H1 (cell line): ENCODE measurements at places on chromosomes 1 and 21. TPM values are rescaled to one million over a fixed set of nuclear protein-coding genes. Genes with fewer than 3 reads are reported as not detected.
A peak's percentile ranks its signal among the peaks of the same experiment; 100 is the strongest.

AGT gene
- total RNA-seq = not detected in 2 replicates

KIRREL1 gene
- total RNA-seq = 39.0 and 41.8 TPM in 2 replicates

TRNP1 gene
- total RNA-seq = 51.6 and 51.7 TPM in 2 replicates

HSPB7 gene
- total RNA-seq = not detected in 2 replicates

CLIC6 gene
- total RNA-seq = 1.3 and 1.6 TPM in 2 replicates

HAO2 gene
- not detected in 2 replicates for total RNA-seq

AGL gene
- 19.2 and 19.3 TPM in 2 replicates for total RNA-seq

TEDDM1 gene
- not detected in 2 replicates for total RNA-seq

VWA5B1 gene
- total RNA-seq = 0.78 and 2.3 TPM in 2 replicates

DNA sequence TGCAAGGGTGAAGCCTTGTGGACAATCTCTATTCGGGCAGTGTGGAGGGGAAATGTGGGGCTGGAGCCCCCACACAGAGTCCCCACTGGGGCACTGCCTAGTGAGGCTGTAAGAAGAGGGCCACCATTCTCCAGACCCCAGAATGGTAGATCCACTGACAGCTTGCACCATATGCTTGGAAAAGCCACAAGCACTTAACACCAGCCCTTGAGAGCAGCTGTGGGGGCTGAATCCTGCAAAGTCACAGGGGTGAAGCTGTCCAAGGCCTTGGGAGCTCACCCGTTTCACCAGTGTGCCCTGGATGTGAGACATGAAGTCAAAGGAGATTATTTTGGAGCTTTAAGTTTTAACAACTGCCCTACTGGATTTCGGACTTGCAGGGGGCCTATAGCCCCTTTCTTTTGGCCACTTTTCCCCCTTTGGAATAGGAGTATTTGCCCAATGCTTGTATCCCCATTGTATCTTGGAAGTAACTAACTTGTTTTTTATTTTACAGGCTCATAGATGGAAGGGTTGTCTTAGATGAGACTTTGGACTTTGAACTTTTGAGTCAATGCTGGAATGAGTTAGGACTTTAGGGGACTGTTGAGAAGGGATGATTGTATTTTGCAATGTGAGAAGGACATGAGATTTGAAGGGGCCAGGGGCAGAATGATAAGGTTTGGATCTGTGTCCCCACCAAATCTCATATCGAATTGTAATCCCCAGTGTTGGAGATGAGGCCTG is 16.3 kb upstream of the COL6A1 start:
- H3K27me3 ChIP-seq = no peaks in the 10 kb centered on the region
- no peaks in the 10 kb centered on the region for H3K4me1 ChIP-seq
- H3K4me3 ChIP-seq = no peak overlapping the region
- no peak overlapping the region for H3K27ac ChIP-seq

DNA sequence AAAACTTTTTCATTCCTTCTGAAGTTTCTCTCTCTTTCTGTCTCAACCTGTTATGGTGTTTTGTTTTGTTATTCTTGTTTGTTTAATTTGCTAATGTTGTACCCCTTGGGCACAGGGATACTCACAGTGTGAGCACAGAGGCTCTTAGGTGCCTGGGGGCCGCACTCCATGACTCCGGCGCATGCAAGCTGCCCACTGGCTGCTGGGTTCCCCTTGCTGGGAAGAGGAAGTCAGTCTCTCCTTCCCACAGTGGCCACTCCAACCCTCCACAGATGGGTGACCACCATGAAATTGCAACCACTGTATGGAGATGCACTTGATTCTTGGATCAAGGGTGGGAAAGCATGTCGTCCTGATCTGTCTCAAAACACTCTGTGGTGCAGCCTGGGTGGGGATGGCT is 4.6 kb upstream of the CD1A start:
- H3K27me3 ChIP-seq = no peaks in the 10 kb centered on the region
- H3K4me3 ChIP-seq = no peak overlapping the region
- no peaks in the 10 kb centered on the region for H3K36me3 ChIP-seq
- DNase-seq = no peak

GRCh38 chr1:223714849-223715603 is 2.7 kb downstream of the CAPN2 start:
- peaks cover 26% of the 10 kb centered on the region for H3K4me1 ChIP-seq
- peaks cover 56% of the 10 kb centered on the region for H3K27me3 ChIP-seq
- no peak overlapping the region for H3K4me3 ChIP-seq
- H3K36me3 ChIP-seq = no peaks in the 10 kb centered on the region
- no peak for DNase-seq

- no peaks in the 10 kb centered on the region for H3K36me3 ChIP-seq
- H3K4me1 ChIP-seq = no peaks in the 10 kb centered on the region
- H3K4me3 ChIP-seq = no peak overlapping the region
- no peaks in the 10 kb centered on the region for H3K27me3 ChIP-seq
- no peak for DNase-seq
These were observed 586.5 kb downstream of the NEGR1 start for GRCh38 chr1:71695821-71696220.

DNA sequence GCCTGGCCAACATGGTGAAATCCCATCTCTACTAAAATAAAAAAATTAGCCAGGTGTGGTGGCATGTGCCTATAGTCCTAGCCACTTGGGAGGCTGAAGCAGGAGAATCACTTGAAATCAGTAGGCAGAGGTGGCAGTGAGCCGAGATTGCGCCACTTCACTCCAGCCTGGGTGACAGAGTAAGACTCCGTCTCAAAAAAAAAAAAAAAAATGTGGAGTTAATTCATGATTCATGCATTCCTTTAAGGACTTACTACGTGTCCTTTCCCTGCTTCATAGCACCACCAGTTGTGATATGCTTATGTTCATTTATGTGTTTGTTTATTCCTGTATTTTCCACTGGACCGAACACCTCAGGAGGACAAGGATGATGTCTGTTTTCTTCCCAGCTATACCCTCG is 12.7 kb upstream of the PRELP start:
- no peak for DNase-seq
- peaks cover 10% of the 10 kb centered on the region; the same call in 1 of the 2 replicates for H3K4me1 ChIP-seq
- H3K27me3 ChIP-seq = no peaks in the 10 kb centered on the region
- no peak overlapping the region for H3K4me3 ChIP-seq
- H3K36me3 ChIP-seq = no peaks in the 10 kb centered on the region
- no peak overlapping the region for H3K27ac ChIP-seq

DNA sequence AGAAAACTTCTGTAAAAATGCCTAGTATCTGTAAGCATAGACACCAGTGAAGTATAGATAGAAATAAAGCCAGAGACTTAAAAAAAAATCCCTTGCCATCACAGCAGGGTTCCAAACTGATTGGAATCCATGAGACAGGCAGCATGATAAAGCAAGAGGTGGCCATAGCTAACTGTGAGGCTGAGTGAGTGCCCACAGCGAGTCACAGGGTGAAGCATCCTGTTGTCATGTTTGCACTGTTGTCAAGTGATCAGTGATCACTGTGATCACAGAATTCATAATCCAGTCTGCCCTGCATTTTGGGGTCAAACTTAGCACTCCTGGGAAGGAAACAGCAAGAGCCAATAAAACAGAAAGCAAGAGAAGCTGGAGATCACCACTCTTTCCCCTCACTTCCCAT is 33.3 kb downstream of the LRRC8B start:
- H3K27ac ChIP-seq = no peak overlapping the region
- peaks cover 3% of the 10 kb centered on the region; the same call in 1 of the 2 replicates for H3K4me1 ChIP-seq
- no peaks in the 10 kb centered on the region for H3K27me3 ChIP-seq
- H3K4me3 ChIP-seq = no peak overlapping the region
- H3K36me3 ChIP-seq = no peaks in the 10 kb centered on the region

DNA sequence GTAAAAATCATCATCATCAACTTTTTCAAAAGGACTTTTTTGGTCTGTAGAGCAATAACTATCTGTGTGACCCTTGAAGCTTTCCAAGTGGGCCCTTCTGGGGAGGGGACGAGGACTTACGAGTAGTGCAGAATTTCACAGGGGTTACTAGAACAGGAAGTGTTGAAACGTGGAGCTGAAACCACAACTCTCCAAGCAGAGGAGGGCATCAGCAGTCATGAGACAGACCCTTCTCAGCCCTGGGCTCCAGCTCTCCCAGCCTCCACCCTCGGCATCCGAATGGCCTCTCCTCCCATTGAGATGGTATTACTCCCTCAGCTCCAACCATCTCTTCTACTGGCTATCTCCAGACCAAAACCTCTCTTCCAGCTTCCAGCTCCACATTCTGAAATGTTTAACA is 3.6 kb downstream of the FAM89A start:
- peaks cover 3% of the 10 kb centered on the region for H3K4me1 ChIP-seq
- no peaks in the 10 kb centered on the region for H3K36me3 ChIP-seq
- no peak for DNase-seq
- H3K27me3 ChIP-seq = peaks cover 46% of the 10 kb centered on the region
- H3K27ac ChIP-seq = no peak overlapping the region

DNA sequence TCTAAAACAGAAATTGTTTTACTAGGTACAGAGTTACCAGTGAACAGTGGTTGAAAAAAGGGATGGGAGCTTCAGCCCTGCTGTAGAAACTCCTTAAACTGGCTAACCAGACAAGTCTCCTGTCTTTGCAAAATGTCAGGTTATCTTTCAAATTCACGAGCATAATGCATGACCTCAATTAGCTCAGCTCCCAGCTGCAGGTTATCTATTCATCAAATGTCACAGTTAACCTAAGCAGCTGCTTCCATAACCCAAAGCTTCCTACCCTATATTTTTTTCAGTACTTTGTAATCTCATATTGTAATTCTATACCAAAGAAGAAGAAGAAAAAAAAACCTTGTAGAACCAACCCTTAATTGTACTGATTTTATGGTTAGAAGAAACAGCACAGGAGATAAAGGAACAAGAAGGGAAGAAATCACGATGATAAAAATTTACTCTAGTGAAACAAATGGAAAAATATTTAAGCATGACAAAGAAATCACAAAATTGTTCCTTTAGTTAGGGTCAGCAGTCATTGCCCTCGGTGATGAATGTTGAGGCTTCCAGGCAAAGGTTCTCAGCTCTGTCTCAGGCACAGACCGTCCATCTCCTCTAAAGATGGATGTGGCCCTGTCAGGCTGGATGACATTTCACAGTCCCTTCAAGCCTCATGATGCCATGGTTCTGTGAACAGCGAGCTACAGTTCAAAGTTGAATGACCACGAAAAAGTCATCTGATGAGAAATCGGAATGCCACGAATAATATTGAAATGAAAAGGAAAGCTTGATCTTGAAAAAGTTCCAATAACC is 95.9 kb downstream of the PLD5 start:
- H3K4me3 ChIP-seq = no peak overlapping the region
- no peaks in the 10 kb centered on the region for H3K27me3 ChIP-seq
- no peak overlapping the region for H3K27ac ChIP-seq
- no peaks in the 10 kb centered on the region for H3K4me1 ChIP-seq

- peak overlapping the region; percentile 38 for H3K4me3 ChIP-seq
- no peaks in the 10 kb centered on the region; the same call in 1 of the 2 replicates for H3K4me1 ChIP-seq
- no peak overlapping the region for H3K27ac ChIP-seq
- peaks cover 23% of the 10 kb centered on the region for H3K27me3 ChIP-seq
These were observed 403.7 kb downstream of the SIPA1L2 start for GRCh38 chr1:232226197-232226712.

DNA sequence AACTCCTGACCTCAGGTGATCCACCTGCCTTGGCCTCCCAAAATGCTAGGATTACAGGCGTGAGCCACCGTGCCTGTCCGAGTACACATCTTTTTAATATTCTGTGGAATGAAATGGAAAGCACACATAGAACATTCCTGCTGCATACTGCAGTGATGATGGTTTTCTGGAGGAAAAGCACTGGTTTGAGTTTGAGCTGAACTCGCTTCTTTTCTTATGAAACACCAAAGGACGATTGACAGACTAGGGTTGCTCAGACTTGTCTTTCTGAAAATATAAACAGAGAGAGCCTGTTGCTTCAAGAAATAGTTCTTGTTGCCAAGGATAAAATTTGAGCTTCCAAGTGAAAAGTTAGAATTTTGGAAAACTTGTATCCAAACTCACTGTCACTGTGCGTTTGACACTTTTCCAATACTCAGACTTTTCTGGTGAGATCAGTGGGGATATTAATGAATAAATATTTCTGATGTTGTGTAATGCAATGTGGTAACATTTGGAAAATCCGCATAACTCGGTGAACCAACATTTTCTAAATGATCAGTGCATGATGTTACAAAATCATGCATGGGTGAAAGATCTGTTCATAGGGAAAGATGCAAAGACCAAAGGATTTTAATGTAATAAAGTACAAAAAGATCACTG is 15.0 kb upstream of the ERMAP start:
- H3K27me3 ChIP-seq = no peaks in the 10 kb centered on the region
- no peak overlapping the region for H3K4me3 ChIP-seq

GRCh38 chr1:211579440-211580302 is 710 bp upstream of the SLC30A1 start:
- H3K27ac ChIP-seq = no peak overlapping the region
- peak; percentile 21 for DNase-seq
- no peaks in the 10 kb centered on the region for H3K27me3 ChIP-seq
- no peaks in the 10 kb centered on the region for H3K36me3 ChIP-seq

DNA sequence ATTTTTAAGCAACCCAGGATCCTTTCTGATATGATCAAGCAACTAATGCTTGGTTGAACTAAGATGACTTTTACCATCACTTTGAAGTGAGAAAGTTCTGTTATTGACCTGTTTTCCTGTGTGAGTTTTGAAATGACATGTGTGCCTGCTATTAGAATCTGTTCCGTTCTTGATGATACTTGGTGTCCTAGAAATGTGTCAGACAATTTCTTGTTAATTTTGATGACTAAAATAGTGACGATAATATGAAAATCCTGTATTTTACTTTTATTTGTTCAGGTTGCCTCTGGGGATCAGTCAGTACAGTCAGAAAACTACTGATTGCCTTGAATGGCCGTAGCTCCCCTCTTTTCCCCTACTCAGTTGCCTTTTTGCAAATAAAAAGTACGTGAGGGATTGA is 228.0 kb downstream of the RYR2 start:
- DNase-seq = no peak
- H3K4me3 ChIP-seq = no peak overlapping the region
- H3K27me3 ChIP-seq = no peaks in the 10 kb centered on the region
- H3K36me3 ChIP-seq = no peaks in the 10 kb centered on the region
- no peak overlapping the region for H3K27ac ChIP-seq

DNA sequence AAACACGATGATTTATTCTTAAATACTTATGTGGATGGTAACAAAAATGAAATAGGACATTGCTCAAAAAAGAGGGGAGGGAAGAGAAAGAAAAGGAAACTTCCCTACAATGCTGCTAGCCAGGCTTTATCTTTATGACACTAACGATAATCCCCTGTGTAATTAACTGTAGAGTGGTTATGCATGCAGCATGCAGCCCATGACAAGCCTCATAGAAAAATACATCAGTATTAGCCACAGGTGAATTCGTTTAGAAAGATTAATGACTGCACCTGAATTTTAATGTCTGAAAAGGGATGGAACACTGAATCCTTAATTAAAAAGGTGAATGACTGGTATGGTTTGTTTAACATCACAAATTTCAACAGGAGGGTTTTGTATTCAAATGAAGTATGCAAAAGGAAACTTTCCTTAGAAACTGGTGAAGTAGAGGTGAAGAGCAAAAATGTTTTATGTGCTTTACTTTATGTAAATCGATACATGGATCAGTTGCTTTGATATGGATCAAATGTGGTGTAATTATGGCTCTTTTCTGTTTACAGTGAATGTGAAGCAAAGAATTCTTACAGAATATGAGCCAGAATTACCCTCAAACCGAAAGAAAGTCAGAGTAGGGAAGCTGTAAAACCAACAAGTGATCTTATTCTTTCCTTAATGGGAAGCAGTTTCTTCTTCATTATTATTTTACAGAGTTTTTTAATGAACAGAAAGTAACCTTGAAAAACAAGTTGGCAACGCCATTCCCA is 569.6 kb upstream of the ADGRL2 start:
- no peaks in the 10 kb centered on the region for H3K27me3 ChIP-seq
- H3K36me3 ChIP-seq = no peaks in the 10 kb centered on the region
- DNase-seq = no peak
- no peak overlapping the region for H3K4me3 ChIP-seq
- H3K27ac ChIP-seq = no peak overlapping the region
- peaks cover 2% of the 10 kb centered on the region; the same call in 1 of the 2 replicates for H3K4me1 ChIP-seq
